ENCODE measurements at places on chromosomes 6 and 20.

- DNase-seq = no peak
Measured at GRCh38 chr6:131206463-131207251, 71.4 kb downstream of the AKAP7 start.

DNA sequence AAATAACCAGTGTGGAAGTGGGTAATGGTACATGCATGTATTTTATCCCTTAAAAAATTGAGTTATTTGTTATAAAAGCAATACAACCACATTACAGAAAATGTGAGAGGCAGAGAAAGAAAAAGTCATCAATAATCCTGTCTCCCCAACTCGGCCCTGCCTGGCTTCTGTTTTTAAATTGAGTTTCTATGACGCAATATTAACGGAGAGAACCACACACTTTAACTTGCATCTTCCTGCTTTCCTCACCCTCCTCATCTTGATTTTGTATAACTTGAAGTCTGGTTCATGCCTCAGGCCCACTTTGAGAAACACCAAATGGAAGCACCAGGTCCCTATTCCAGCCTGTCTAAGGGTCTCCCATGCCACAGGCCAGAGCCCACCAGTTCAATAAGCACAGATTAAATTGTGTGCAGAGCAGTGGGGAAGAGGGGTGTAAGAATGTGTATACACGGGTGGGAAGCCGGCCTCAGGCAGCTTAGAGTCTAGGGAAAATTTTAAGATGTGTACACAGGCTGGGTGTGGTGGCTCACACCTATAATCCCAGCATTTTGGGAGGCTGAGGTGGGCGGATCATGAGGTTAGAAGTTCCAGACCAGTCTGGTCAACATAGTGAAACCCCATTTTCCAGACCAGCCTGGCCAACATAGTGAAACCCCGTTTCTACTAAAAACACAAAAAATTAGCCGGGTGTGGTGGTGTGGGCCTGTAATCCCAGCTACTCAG lies 15.9 kb downstream of the KCNK5 start:
- no peak for DNase-seq

DNA sequence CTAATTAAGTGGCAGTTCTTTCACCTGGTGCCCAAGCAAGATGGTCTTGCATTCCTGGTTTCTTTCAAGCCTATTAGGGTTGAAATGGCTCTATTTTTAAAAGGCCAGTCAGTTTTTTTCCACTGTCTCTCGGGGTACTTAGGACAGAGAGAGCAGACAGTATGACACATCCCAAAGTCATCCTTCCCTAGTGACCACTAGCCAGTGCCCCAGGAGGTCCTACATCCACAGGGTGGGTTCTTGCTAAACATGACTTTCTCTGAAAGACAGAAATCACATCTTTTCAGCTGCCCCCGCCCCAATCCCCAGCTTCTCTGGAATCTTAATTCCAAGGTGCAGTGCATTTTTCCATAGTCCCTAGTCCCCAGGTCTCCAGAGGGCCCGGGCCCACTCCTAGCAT lies 192.4 kb downstream of the SLC24A3 start:
- no peak for DNase-seq

- no peak for DNase-seq
Measured at GRCh38 chr6:169837529-169838250, 86.3 kb downstream of the ERMARD start.

DNA sequence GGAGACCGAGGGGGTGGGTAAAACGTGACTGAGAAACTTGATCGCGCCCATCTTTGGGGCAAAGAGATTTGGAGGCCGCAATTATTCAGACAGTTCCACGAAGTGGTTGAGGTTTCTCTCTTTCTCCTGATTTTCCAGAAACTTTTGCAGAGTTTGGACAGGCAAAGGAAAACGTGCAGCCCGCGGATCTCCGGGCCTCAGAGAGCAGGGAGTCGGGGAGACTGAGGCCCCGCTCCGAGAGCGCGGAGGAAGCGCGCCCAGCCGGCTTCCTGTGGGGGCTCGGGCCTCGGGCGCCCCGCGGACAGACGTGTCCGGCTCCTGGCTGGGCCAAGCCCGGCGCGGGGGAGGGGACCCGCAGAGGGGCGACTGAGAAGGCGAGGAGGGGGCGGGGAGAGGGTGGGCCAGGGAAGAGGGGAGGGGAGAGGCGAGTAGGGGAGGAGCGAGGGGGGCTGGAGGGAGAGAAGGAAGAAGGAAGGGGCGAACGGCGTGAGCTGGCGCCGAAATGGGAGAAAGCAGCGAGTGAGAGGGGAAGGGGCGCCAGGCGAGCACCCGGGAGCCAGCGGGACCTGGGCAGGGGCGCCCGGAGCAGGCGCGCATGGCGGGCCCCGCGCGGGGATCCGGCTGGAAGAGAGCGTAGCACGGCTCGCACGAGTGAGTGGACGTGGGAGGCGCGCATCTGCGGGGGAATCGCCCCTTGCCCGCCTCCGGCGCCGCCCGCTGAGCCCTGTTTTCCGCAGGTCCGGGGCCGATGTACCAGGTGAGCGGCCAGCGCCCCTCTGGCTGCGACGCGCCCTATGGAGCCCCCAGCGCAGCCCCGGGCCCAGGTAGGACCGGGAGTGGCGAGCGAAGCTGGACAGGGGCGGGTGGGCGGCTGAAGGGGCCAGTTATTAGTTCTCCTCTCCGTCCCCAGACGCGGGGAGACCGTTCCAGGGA lies at the start of gene MDFI:
Gene MDFI, plus strand, starts transcription at position 467 of the 933 bp plus-strand sequence. Its CDS starts 282 bp downstream, at position 749.
- DNase-seq = no peak

DNA sequence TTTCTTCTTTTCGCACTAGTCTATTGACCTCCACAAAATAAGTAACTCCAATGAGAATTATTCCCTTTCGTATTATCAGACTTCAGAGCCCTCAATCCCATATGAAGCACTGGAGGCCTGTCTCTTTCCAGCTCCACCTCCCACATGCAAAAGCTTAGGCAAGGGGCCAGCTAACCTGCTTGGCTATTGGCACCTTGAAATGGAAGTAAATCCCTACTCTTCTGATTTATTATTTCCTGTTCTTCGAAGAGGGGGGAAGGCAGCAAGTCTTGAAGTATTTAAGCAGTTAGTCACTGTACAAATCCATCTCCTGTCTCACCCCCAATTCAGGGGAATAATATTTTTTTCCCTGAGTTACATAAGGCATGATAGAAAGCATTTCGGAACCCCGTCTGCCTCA lies 577.8 kb downstream of the MAFB start:
- DNase-seq = no peak

DNA sequence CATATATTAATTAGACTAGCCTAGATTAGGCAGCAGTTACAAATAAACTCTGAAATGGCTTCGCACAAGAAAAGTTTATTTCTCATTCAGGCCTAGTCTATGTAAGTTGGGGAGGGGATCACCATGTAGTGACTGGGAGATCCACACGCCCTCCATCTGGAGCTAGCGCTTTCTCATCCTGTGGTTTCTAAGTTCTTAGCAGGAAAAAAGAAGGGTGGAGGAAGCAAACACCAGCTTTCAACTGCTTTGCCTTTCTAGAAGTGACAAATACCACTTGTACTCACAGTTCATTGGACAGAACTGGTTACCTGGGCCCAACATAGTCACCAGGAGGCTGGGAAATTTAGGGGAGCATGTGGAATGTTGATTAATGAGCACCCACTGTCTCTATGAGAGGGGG lies 46.6 kb downstream of the NDUFAF5 start:
- DNase-seq = no peak

GRCh38 chr6:9704989-9705388 lies 709.9 kb downstream of the TFAP2A start:
- no peak for DNase-seq

DNA sequence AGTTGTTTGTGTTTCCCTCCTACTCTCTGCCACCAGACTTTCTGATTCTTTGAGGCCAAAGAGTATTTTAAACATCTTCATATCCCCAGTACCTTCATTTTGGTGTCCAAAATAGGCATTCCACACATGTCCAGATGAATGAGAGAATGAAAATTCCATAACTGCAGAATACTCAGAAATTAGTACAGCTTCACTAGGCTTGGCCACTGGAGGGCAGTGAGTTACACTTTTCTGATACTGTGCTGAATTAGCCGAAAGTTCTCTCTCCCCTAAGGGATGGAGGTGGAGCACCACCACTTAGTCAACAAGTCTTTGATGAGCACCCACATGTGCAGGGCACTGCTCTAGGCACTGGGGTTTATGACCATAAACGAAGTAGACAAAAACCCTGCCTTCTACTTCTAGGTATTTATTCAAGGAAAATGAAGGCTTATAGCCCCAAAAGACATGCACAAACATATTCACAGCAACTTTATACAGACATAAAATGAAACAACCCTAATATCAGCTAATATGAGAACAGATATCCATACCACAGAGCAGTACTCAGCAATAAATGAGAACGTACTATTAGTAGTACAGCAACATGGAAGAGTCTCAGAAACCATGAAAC lies 46.1 kb upstream of the TMEM217 start:
- no peak for DNase-seq

DNA sequence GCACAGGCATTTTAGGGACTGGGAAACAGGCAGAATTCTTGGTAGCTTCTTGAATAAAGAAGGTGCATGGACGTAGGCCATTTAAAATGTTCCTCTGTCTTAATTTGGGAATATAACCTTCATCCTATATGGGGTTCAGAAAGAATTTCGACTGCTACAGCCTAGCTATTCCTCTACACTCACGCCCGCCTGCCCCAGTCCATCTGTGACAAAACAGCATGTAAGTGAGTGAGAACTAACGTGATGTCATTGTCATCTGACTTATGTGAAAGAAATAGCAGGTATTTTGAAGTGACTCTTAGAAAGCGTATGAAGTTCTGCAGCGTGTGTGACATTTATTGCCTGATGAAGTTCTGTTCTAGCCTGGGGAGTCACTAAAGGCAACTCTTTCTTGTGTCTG lies 52.2 kb upstream of the SLC22A1 start:
- DNase-seq = no peak

GRCh38 chr6:35024551-35025054 lies 116.5 kb downstream of the TCP11 start:
- DNase-seq = peak; percentile 36

- DNase-seq = peak; percentile 93
Measured at GRCh38 chr20:35539756-35540212, 2.1 kb upstream of the ERGIC3 start.

DNA sequence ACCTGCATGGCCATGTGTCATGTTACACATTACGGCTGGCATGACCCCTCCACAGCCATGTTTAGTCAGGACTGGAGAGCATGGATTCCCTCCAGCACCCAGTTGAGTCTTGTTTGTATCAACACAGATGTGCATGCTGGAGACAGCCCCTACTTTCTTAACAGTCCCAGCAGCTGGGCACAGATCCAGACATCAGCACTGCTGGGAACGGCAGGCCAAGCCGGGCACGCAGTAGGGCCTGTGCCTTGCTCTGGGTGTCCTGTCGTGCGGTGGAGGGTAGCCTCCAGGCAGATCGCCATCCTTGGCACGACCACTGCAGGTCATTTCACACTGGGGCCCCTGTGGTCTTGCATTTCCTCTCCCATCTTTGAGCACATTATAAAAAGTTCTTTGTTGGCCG lies 381.4 kb downstream of the SMOC2 start:
- no peak for DNase-seq

GRCh38 chr6:143123941-143124340 lies 63.3 kb downstream of the AIG1 start:
- no peak for DNase-seq

DNA sequence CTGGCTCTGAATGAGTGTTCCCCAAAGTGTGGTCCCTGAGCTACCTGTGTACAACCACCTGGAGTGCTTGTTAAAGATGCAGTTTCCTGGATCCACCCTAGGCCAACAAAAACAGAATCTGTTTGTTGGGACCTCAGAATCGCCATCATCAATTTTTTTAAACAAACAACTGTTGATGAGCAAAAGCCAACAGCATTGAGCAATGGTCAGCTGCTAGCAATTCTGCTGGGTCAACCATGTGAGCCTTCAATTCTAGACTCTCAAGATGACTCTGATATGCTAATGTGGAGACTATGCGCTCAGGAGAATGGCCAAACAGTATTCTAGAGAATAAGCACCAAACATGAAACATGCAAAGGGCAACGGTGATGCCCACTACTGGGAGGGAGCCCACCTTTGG lies 64.4 kb upstream of the IYD start:
- DNase-seq = no peak

DNA sequence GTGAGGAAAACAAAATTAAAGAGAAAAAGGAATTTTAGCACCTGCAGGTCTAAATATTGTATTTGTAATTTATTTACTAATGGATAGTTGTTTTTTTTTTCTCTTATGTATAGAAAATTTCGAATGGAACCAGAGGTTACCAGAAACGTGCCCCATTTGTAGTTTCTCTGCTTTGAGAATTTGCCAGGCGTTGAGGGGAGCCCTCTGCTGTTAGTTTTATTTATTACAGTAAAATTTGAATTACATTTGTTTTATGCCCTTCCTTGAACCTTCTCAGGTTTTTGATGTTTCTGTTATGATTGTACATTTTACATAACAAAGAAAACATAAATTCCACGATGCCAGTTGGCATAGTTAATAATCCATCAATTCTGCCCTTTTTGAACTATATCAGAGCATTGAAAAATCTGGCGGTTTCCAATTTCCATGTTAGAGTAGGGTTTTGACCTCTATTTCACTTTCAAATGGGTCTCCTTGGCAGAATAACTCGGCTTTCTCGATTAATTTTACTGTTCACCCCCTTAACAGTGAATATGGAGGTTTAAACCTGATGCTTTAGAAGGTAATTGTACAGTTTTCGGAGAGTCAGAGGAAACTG lies 35.1 kb upstream of the RFPL4B start:
- DNase-seq = peak; percentile 5

DNA sequence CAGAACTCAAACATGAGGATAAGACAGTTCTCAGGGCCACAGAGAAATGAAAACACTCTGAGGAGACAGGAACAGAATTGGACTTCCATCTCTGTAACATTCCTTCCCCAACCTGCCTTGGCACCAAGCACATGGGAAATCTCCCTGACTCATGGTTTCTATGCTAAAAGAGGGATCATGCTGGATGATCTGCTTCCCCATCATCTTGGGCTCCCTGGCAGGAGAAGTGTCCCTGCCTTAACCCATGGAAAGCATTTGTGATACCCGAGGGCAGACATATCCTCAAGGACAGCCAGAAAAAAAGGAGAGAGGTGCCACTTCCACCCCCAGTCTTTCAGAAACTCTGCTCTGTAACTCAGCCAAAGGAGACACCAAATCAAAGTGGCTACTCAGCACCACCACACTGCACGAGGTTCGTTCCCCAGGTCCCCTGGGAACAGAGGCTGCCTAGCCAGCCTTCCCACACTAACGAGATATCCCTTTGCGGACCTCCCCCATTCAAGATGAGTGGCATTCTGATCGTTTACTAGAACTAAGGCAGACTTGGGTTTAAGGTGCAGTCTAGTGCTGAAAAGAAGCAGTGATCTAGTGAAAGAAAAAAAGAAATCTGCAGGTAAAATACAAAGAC lies 34.8 kb downstream of the BLOC1S5 start:
- no peak for DNase-seq

GRCh38 chr6:136076496-136076895 lies 173.6 kb downstream of the MTFR2 start:
- DNase-seq = no peak

- no peak for DNase-seq
Measured at GRCh38 chr20:60220706-60221105, 262.5 kb downstream of the CDH26 start.

GRCh38 chr6:52820198-52820597 lies 16.6 kb upstream of the GSTA1 start:
- DNase-seq = no peak

All from NCI-H1092 treated with DMSO at 0.1 percent for 48 hours (cell line).